Stimulated activated CD8-positive, alpha-beta memory T cell treated with anti-CD3 and anti-CD28 coated beads, Interleukin-7, amount 100 ng/mL, for 24 hours (primary cell): ENCODE measurements at places on chromosomes 7 and 10.

DNA sequence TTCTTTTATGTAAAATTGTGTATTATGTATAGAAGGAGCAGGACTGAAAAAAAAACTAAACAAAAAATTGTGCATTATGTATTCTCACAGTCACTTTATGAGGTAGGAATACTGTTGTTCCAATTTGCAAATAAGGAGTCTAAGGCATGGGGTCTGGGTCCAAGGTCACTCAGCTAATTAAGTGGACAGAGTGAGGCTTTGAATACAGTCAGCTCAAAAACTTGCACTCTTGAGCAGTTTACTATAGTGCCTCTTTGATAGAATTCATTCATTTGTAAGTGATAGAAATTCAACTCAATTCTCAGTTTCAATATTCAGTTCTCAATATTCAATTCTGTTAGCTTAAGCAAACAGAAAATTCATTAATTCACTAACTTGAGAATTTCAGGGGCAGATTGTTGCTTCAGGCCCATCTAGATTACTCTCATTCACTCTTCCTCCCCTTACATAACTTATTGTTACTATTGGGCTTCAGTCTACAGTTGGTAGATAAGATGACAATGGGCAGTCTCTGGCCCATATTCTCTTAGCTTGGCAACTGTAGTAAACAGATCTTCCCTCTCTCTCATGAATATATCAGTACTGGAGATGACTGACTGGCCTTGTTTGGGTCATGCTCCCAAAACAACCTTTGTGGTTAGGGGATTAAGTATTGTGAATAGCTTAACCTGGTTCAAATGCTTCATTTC, 86.6 kb downstream of the BTAF1 start:
- DNase-seq: no peak

- DNase-seq: no peak
These were observed 111.6 kb upstream of the TBX20 start for GRCh38 chr7:35365523-35365922.

DNA sequence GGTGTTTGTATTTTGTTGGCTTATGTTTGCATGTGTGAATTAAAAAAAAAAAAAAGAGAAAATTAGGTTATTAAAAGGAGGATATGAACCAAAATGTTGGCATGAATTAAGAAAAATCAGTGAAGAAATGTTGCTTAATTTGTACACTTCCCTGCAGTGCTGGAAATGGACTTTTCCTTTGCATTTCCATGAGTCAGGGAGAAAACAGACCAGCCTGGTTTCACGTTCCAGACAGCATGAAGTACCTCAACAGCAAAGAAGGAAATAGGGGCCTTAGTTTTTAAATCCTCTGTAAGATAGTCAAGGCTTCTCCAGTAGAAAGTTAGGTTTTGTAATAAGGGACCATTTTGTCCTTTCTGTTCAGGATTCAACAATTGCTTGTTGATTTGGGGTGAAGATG, 159.7 kb downstream of the CELF2 start:
- no peak for DNase-seq

DNA sequence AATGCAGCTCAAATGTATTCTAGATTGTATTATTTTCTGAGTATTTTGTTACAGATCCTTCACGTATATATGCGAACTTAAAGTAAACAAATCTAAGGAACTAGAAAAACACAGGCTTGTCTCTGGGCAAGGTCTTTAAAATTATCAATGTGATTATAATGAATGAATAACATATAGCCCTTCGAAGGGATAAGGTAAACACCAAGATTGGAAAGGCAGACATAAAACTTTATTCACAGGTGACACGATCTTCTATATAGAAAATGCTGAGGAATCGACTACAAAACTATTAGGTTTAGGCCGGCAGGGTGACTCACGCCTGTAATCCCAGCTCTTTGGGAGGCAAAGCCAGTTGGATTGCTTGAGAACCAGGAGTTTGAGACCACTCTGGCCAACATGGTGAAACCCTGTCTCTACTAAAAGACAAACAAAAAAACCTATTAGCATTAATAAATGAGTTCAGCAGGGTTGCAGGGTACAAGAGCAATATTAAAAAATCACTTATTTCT, 80.4 kb downstream of the CNNM2 start:
- DNase-seq: no peak

GRCh38 chr7:37982423-37982822, 62.0 kb downstream of the EPDR1 start:
- DNase-seq: no peak

DNA sequence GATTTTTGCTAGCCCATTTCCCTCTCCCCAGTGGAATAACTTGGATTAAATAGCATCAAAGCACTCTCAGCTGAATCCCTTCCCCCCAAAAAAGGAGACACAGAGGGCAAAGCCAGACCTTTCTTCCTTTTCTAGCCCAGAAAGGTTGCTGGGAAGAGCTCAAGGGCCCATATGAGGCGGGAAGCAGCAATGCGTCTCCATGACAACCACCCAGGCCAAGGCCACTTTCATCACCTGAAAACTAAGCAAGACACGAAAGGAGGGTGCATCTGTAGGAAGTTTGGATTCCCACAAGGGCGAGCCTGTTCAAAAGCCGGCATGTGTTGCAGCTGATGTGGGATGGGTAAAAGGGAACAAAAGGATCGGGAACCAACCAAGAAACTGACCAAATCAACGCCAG, 229.1 kb downstream of the PLXNA4 start:
- DNase-seq: no peak

DNA sequence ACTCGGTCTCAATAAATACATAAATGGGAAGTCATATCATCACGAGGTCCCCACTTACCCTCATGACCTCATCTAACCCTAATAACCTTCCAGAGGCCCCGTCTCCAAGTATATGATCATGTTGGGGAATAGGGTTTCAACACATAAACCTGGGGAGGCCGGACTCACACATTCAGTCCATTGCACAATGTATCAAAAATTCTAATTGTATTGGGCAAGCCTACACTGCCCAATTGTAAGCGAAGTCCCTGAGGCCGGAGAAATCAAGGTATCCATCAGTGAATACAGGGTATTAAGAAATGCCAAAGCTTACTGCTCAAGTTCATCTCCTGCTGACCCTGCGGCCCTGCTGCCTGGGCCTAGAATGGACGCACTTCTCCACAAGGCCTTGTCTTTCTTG, 69.6 kb downstream of the PARP12 start:
- DNase-seq: no peak

DNA sequence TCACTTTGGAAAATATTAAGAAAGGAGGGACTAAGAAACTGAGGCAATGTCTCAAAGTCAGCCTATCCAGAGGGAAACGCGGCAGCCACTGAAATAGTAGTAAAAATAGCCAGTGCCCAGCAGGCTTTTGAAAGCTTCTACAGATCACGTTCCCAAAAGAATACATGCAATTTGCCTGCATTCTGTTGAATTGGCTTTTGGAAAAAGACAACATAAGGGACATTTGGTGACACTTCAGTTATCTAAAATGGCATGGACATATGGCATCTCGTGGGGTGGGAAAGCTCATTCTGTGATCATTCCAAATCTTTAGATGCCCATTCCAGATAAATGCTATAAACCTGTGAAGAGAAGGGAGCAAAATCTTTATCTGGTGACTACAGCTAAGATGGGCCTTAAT, 82.8 kb upstream of the PDE1C start:
- no peak for DNase-seq

GRCh38 chr7:91628742-91629141, 251.8 kb downstream of the MTERF1 start:
- DNase-seq: no peak

DNA sequence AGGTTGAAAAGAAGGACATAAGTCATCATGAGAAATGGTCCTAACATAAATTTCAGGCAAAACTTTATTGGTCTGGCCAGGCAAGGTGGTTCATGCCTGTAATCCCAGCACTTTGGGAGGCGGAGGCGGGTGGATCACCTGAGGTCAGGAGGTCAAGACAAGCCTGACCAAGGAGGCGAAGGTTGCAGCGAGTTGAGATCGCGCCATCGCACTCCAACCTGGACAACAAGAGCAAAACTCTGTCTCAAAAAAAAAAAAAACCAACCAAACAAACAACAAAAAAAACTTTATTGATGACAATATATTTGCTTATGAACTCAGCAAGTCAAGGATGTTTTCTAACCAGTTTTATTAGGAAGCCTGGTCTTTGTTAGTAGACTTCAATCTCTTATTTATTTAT, 54.6 kb upstream of the ARHGAP21 start:
- no peak for DNase-seq

DNA sequence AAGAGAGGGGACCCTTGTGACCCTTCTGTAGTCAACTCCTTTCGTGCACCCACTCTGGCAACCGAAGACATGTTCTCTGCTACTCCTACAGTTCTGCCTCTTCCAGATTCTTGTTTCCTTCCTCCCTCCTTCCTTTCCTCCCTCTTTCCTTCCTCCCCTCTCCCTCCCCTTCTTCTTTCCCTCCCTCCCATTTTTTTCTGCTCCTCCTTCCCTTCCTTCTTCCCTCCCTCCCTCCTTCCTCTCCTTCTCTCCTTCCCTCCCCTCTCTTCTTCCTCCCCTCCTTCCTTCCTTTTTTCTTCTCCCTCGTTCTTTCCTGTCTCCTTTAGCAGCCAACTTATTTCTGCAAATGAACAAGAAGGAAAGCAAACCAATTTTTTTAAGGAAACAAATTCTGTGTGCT, 111.5 kb downstream of the NPTX2 start:
- no peak for DNase-seq

DNA sequence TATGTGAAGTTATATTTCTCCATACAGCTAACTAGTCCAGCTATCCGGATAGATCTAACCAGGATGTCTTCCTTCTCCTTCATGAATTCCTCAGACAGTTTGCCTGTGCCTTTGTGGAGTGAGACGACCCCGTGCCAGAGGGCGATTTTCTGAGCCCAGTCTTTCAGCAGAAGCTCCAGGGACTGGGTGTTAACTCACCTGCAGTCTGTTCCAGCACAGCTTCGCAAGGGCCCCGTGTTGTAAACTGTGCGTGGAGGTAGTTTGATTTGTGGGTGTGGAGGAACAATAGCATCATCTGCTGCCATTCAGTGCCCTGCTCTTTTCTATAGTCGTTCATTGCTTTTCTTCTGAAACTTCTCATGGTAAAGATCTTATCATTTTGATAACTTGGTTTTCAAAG, 103.8 kb downstream of the INPP5A start:
- no peak for DNase-seq

DNA sequence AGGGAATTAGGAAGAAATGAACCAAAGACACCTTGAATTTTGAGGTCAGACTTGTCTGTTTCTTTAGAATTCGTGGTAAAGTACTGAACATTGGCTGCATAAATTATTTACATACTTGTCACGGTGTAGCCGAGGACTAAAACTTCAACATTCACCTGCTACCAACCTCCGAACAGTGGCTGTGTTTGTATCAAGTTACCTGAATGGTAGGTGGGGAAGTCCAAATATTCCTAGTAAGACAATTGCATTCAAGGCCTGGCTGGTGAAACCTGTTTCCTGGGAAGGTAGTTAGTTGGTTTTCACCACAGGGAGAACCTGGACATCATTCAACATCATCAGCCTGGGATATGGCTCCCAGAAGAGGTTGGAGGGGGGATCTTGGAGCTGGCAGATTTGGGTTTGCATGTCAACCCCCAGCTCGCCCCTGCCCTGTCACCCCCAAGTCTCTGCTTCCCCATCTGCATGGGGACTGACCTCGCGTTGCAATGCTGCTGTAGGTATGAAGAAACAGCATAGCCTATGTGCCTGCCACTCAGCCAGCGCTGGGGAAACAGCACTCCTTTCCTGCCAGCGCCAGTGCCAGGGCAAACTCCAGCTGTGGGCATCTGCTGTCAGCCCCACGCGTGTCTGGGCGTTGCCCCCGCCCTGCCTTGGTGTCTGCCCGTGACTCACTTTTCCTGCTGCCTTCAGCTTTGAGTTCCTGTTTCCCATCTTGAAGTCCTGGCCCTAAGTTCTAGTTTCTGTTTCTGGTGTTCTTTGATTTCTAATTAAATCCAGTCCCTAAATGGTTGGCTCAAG, 12.7 kb upstream of the LARP4B start:
- DNase-seq: no peak

DNA sequence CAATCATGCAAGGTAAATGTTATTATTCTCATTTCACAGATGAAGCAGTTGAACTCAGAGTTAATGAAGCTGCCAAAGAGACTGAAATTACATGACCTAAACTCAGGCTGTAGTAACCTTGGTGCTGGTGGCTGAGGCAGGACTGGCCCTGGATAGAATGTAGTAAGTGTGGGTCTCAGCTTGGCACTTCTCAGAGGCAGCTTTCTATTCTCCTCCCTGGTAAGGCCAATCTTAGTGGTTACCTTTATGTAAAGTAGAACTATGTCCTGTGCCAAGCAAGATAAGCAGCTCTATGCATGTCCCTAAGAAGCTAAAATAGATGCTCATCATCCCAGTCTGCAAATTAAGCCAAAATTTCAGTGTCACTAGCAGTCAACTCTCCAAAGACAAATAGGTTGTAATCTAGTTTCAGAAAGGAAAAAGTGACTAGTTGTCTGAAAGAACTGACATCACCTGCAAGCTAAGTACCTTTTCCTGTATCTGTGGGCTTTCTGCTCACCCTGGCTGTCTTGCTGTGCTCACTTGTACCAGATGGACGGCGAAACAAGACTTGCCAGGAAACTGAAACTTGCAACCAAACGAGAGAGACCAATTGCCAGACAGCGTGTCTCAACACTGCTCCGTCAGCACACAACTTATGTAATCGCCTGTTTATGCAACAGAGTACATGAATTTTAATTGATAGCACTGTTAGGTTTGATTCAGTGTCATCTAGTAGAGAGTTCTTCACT, 43.7 kb downstream of the CH25H start:
- DNase-seq: peak; percentile 5
